ENCODE measurements at places on chromosomes 16 and 17.

DNA sequence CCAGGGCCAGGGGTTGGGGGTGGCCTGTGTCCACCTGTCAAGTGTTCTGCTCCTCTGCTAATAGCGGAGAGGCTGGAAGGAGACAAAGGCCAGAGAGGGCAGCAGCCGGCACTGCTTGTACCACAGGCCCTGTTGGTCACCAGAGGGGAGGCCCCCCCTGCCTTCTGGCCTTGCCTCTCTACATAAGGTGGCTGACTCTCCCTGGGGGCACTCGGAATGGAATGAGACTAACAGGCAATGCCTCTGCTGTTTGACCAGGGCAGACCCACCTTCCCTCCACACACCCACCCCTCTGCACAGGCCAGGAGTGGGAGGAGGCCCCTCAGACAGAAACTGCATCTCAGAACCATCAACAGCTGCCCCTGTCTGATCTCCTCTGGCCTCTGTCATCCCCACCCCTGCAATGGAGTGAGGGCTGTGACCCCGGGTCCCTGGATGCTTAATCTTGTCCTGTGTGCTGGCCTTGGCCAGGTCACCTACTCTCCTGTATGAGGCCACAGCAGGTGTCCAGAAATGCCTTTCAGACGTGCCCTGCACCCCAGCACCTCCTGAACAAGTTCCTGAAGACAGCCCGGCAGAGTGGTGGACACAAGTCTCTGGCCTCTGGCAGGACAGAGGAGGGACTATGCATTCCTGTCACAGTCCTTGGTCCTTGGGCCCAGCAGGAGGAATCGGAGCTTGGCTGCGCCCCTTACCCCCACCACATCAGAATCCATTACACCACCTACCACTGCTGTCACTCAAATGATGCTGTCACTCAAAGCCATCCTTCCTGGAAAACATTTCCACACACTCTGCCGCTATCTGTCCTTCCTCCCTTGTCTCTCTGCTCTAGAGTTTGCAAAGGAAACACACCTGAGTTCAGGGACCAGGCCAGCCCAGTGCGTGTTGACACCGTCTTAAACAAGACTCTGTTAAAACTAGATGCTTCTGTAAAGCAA lies 107.5 kb upstream of the ZNF750 start:
- DNase-seq: no peak

DNA sequence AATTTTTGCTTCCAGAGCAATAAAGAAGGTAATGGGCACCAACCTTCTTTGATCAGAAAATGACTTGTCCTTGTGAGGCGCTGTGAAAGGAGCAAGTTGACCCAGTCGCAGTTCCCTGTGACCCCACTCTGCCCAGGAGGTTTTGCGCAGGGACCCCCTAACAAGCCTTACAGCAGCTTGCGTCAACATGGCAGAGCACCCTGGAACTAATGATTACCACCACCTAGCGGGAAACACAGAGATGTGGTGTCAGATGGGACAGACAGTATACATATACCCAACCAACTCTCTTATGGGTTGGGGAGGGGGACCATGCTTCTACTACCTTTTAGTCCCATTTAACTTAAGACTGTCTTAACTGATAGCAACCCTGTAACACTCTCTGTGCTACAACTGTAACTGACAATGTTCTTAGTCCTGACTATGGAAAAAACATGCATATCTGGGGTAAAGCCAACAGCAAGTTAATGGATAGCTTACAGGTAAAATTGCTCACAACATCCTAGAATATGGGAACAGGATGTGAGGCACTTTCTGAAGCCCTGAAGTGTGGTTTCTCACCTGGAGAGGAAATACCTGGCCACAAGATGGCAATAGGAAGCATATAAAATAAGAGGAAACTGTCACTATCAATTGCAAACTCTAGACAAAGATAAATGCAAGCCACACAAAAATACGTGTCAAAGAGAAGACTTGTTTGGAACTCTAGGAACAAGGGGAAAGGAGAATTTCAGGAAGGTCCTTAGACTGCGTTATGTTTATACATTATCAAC lies 3.0 kb downstream of the KARS1 start:
- peak; percentile 43 for DNase-seq

GRCh38 chr17:17349724-17350106 lies 46.5 kb downstream of the NT5M start:
- DNase-seq: no peak

DNA sequence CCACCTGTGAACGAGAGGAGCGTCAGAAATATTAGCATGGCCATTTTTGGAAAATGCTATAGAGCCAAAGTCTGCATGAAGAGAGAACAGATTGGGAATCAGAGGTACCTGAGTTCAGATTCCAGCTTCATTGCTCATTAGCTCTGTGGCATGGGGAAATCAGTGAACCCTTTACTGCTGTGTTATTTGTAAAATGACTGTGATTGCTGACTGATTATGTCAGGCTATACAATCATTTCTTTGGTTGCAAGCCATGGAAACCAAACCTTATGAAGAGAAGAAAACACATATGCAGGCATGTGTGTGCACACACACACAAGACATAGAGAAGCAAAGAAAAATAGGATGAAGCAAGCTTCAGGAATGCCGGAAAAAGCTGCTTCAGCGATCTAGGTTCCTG lies 101.4 kb upstream of the HSBP1 start:
- no peak for DNase-seq

GRCh38 chr17:60154616-60155426 lies 5.0 kb downstream of the CA4 start:
- DNase-seq: no peak

- DNase-seq: no peak
These were observed 67.3 kb downstream of the ZNF423 start for GRCh38 chr16:49788572-49788971.

- DNase-seq: no peak
These were observed 15.3 kb downstream of the NLK start for GRCh38 chr17:28057731-28058246.
